Heart left ventricle (tissue), 16 donors: ENCODE measurements at places on chromosomes 6 and 20. TPM values are rescaled to one million over a fixed set of nuclear protein-coding genes. Genes with fewer than 3 reads are reported as not detected.

The GLO1 gene
- 73.6 TPM for polyA plus RNA-seq

GRCh38 chr6:115765966-115766365, 294.7 kb downstream of the FRK start:
- no peak for DNase-seq

DNA sequence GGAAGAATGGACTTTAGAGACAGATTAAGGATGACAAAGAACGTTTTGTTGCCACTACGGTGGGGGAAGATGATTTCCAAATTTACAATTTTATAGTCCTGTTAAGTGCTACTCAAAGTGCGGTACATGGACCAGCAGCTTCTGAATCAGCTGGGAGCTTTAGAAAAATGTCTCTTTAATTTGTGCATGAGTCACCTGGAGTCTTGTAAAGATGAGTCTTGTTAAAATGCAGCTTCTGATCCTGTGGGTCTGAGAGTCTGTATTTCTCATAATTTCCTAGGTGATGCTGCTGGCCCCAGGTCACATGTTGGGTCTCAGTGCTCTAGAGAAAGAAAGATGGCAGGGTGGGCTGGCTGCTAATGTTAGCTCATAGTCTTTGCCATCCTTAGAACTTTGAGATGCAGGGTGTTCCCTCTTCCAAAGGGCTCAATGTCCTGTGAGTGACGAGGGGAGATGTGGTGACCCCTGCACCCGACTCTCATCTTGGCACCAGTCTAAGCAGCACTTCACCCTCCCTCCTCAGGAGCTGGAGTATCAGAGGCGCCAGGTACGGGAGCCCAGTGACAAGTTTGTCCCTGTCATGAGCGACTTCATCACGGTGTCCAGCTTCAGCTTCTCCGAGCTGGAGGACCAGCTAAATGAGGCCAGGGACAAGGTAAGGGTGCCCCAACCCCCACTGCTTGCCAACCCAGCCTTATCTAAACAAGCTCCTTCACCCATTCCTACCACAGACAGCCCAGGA, 34.5 kb downstream of the MOCS1 start:
- DNase-seq, result no peak

GRCh38 chr6:744666-745353, 51.9 kb upstream of the EXOC2 start:
- no peak for DNase-seq

- DNase-seq, result no peak
Observed at GRCh38 chr6:56550301-56550700, 92.4 kb downstream of the DST start.

The SNX5 gene
- polyA plus RNA-seq, result 43.4 TPM

GRCh38 chr20:32132911-32133549, 23.5 kb downstream of the TM9SF4 start:
- no peak for DNase-seq

GRCh38 chr6:1385129-1386037, 4.0 kb upstream of the FOXF2 start:
- no peak for DNase-seq

The C20orf204 gene
- polyA plus RNA-seq, result 0.35 TPM

GRCh38 chr6:27868311-27868710, 43.9 kb downstream of the OR2B2 start:
- no peak for DNase-seq

DNA sequence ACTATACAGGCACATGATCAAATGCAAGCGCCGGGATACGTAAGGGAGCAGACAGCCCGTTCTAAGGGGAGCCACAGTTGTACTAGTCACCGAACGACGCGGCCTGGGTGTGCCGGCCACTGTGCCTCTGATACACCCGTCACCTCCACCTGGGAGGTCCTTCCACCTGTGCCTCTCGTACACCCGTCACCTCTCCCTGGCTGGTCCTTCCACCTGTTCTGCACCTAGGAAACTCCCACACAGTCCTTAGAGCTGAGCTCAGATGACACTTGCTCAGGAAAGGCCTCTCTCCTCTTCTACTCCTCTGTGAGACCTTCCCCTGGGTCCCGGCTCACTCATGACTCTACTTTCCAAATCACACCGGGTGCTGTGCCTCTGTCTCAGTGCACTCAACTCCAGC, 245.0 kb downstream of the TTLL2 start:
- DNase-seq, result no peak

DNA sequence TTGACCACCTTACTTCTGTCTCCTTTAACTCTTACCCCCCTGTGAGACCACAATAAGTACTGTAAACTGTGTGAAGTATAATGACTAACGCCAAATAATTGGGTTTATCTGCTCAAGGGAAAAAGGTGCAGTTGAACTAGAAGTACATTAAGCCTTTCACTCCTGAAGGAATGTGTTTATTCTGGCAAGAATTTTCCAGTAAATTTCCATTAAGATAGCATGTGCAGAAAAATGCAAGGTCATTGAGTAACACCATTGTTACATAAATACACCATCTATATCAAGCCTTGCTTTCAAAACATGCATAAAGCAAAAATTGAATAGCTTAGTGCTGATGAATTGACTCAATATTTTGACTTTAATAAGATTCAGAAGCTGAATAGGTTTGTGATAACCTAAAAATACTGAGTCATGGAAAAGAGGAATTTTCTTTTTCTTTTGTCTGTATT, 65.4 kb downstream of the ARHGAP18 start:
- no peak for DNase-seq

The GMPR gene
- polyA plus RNA-seq, result 140 TPM

- DNase-seq, result no peak
Observed at GRCh38 chr20:53053595-53053994, 81.4 kb downstream of the TSHZ2 start.

- no peak for DNase-seq
Observed at GRCh38 chr6:79435746-79436145, 101.5 kb downstream of the LCA5 start.

GRCh38 chr20:24657878-24658620, 188.6 kb downstream of the SYNDIG1 start:
- no peak for DNase-seq

GRCh38 chr20:2451939-2452732, 18.5 kb downstream of the SNRPB start:
- DNase-seq, result peak; percentile 64

DNA sequence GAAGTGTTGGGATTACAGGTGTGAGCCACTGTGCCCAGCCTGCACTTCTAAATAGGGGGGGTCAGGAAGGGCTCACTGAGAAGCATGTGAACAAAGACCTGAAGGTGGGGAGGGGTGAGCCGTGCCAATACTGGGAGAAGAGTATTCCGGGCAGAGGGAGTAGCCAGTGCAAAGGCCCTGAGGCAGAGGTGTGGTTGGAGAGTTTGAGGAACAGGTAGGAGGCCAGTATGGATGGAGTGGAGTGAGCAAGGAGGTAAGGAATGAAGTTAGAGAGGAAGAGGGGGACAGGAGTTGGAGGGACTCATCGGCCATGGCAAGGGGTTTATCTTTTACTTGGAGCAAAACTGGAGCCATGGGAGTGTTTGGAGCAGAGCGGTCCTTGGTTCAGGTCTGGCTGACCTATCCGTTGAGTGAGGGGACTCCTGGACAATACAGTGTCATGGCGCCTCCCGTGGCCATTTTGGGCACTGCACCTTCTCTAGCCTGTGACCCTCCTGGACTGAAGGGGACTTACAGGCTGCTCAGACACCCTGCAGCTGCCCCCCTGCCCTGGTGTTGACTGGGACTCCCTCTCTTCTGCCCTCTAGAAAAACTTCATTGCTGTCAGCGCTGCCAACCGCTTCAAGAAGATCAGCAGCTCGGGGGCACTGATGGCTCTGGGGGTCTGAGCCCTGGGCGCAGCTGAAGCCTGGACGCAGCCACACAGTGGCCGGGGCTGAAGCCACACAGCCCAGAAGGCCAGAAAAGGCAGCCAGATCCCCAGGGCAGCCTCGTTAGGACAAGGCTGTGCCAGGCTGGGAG, 12.1 kb downstream of the FOXS1 start:
- no peak for DNase-seq

The TTBK1 gene
- polyA plus RNA-seq, result 0.07 TPM

GRCh38 chr6:136890194-136890839, 31.8 kb upstream of the SLC35D3 start:
- no peak for DNase-seq

DNA sequence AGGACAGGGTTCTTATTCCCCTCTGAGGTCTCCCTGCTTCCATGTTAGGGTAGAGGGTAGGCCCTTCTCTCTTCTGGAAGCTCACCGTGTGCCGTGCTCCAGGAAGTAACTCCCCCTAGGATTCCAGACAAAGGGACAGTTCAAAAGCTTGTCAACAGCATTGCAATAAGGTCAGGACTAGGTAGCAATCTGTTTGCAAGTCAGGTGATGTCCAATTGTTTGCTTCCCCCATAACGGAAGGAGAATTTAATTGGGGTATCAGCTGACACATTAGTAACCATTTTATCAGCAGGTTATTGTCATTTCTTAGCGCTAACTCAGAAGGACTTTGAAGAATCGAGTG, 41.9 kb downstream of the SYNJ2 start:
- DNase-seq, result no peak

- no peak for DNase-seq
Observed at GRCh38 chr6:52990342-52990741, 4.7 kb downstream of the GSTA4 start.

DNA sequence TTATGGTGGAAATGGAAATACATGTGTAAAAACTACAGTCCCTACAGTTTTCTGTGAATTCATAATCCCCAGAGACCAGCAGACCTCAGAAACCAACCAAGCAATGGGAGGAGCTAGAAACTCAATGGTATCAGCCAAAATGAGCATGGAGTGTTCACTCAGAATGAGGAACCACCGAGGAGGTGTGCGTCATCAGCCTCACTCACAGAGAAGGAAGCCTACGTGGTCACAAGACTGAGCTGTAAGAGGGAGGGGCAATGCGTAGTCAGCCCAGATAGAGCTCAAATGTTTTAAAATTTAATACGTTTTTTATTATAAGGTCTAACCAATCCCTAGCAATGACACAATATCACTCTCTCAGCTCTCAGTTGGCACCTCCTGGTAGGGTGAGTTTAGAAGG, 17.4 kb downstream of the MYLK4 start:
- peak; percentile 72 for DNase-seq

The OR2J3 gene
- not detected for polyA plus RNA-seq

- DNase-seq, result no peak
Observed at GRCh38 chr6:148085631-148086331, 256.9 kb upstream of the SASH1 start.

DNA sequence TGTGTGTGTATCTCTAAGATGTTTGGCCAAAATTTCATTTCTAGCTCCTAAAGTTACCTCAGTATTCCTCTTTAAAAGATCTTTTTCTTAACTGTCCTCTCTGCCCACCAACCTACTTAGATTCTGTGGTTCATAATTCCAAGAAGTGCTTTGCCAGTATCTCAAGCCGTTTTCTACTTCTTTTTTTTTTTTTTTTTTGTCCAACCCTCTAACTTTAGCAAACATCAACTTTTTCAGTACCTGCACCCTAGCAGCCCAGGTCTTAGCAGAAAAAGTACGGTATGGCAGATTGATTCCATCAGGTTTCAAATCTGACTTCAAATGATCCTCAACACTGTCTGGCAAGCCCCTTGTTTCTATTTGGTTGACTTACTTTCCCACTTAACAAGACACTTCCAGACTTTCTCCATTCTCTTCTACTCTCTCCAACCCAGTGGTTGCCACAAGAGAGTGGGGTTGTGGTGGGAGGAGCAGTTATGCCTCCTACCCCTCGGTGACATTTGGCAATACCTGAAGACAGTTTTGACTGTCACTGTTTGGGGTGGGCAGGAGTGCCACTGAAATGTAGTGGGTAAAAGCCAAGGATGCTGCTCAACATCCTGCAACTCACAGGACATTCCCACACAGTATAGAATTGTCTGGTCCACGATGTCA, 10.8 kb upstream of the MAN1A1 start:
- DNase-seq, result no peak

GRCh38 chr6:111781041-111781708, 92.1 kb downstream of the FYN start:
- no peak for DNase-seq

The CST2 gene
- not detected for polyA plus RNA-seq

GRCh38 chr6:127107916-127108315, 10.6 kb upstream of the RSPO3 start:
- DNase-seq, result no peak

DNA sequence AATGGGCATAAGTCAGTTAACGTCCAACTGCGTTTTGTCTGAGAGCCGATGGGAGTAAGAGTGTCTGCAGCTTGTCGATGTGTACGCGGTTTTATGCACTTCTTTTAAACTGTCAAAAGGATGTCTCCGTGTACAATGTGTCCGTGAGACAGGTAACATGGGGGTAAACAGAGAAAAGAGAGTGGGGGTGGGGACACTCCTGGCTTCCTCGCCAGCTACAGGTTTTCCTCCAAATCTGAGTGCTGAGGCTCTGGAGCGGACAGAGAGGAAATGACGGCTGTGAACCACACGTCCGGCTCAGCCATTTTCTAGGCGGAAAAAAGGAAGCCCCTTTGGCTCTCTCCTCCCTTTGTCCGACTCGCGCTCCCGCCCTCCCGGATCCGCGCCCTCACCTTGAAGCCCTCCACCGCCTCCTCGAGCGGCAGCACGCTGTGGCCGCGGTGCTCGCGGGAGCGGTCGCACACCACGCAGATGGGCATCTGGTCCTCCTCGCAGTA, 916 bp downstream of the TRIM27 start:
- DNase-seq, result no peak

- DNase-seq, result no peak
Observed at GRCh38 chr6:57190140-57190539, 18.0 kb downstream of the BAG2 start.

DNA sequence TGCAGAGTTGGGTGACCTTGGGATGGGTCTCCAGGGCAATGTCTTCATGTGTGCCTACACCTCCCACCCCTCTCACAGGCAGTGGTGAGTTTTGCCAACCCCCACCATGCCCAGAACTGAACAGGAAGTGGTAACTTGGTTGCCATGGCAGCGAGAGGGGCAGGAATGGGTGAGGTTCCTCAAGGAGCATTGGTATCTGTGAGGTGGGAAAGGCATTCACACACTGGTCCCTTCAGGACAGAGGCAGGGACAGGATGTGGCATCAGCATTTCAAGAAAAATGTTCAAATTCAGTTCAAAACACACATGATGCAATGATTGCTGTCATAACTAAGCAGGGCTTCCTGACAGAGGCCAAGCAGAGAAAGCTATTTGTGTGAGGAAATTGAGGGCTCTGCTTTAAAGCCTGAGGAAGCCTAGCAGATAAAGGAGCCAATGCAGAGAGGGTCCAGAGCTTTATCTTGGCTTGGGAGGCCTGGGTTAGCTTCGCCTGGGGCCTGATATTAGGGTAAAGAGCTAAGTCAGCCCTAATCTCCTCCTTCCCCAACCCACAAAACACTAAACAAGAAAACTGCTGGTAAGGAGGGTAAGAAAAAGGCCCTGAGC, 551 bp downstream of the TREML2 start:
- peak; percentile 47 for DNase-seq

The YTHDF1 gene
- 14.7 TPM for polyA plus RNA-seq

DNA sequence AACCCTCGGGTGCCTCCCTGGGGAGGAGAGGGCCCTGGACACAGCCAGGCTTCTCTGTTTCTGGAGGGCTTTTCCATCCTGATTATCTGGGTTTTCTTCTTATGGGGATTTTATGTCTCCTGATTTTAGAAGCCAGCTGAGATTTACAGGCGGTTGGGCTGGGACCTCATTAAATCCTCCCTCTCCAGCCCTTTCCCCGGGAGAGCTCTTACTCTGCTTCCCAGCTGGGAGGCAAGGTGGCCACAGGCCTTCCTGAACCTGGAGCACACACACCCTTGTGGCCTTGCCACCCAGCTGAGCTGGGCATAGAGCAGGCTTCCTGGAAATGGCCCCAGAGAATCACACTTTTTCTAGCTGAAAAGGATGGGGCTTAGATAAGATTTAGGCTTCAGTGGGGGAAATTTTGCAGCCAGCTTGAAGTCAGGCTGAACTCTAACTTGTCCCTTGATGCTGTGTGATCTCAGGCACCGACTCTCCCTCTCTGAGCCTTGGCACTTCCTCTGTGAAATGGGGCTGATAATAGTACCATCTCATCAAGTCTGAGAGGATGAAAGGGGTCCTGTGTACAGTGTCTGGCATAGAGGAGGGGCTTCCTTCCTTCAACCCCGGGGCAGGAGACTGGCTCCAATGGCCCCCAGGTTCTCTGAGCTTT, 16.6 kb downstream of the VSTM2L start:
- DNase-seq, result no peak
